ENCODE measurements at places on chromosomes 5 and 9. TPM values are rescaled to one million over a fixed set of nuclear protein-coding genes. Genes with fewer than 3 reads are reported as not detected.

Gene STK32A
- 1.7 TPM for total RNA-seq

- DNase-seq: peak; percentile 2
- no peaks in the 10 kb centered on the region for H3K27me3 ChIP-seq
- no peak overlapping the region for H3K27ac ChIP-seq
- no peaks in the 10 kb centered on the region for H3K4me1 ChIP-seq
- H3K4me3 ChIP-seq: no peak overlapping the region
Measured at GRCh38 chr9:77374266-77374665, 196.9 kb downstream of the VPS13A start.

Gene CDC20B
- total RNA-seq: 0.32 TPM

GRCh38 chr5:142803428-142804125 is 33.4 kb downstream of the ARHGAP26 start:
- H3K36me3 ChIP-seq: no peaks in the 10 kb centered on the region
- H3K4me1 ChIP-seq: peaks cover 17% of the 10 kb centered on the region
- no peak overlapping the region for H3K27ac ChIP-seq
- peak; percentile 86 for DNase-seq
- no peaks in the 10 kb centered on the region for H3K27me3 ChIP-seq
- no peak overlapping the region for H3K4me3 ChIP-seq

- no peak for DNase-seq
- no peaks in the 10 kb centered on the region for H3K27me3 ChIP-seq
- H3K4me1 ChIP-seq: no peaks in the 10 kb centered on the region
Measured at GRCh38 chr5:69042500-69042899, 51.3 kb upstream of the SLC30A5 start.

Gene MARCOL
- not detected for total RNA-seq

Gene PCDHGA2
- 0.95 TPM for total RNA-seq

DNA sequence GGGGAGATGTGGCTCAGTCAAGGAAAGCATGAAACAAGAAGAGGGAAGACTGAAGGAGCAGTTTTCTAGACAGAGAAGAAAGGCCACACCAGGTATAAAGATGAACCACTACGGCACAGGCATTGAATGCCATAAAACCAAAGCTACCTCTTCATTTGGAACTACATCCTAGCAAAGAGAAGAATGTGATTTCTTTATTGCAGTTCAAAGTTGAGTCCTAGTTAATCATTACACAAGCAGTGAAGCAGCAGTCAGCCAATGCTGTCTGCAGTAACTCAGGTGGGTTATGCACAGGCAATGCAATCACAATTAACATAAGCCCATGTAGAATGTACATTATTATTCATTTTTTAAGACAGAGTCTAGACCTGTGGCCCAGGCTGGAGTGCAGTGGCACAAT is 21.7 kb upstream of the PCAT7 start:
- H3K4me3 ChIP-seq: no peak overlapping the region
- H3K27ac ChIP-seq: no peak overlapping the region
- H3K36me3 ChIP-seq: no peaks in the 10 kb centered on the region
- no peaks in the 10 kb centered on the region for H3K27me3 ChIP-seq
- DNase-seq: no peak

DNA sequence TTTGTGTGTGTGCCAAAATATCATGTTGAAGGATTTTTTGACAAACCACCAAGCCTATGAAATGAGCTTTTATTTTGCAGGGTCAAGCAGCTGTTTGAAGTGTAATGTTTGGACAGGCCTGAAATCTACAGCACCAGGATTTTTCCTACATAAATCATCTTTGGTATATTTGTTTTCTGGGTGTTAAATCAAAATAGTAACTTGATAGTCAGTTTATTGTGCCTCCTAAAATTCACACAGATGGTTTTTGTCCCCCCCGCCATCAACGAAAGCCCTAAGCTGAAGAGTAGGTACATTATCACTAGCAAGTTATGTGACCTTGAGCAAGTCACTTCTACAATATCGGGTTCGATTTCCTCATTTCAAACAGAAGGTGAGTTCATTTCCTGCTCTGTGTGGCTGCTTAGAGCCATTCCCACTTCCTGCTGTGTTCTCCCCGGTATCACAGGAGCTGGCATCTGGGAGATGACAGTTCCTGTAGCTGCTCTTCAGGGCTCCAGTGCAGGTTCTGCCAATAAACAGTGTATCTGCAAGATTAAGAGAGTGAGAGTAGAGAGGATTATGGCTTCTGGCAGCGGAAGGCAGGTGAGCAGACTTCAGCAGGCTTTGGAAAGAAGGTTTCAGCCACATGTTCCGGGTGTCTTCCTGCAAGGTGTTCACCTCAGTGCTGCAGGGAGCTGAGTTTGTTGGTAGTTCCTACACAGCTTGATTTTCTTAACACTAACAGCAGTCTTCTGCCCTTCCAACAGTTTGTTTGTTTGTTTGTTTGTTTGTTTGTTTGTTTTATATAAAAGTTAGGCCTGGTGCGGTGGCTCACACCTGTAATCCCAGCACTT is 48.4 kb upstream of the GNE start:
- no peaks in the 10 kb centered on the region for H3K27me3 ChIP-seq
- no peak overlapping the region for H3K27ac ChIP-seq
- H3K4me1 ChIP-seq: no peaks in the 10 kb centered on the region
- H3K4me3 ChIP-seq: no peak overlapping the region

DNA sequence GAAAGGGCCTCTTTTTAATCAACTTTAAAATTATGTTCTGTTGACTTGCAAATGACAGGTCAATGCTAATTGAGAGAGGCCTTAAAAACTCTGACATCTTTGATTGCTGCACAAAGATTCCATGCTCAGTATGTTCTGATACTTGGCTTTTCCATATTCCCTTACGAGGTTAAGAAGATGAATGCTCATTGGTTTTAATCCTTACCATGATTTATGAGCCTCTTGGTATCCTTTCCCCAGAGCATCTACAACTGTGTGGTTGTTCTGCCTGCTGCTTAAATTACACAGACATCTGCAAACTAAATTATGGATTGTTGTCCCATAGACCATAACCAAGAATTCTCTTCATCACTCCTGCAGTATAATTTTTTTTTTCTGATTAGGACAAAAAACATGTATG is 352.6 kb downstream of the CDH12 start:
- no peaks in the 10 kb centered on the region for H3K36me3 ChIP-seq
- DNase-seq: no peak
- no peak overlapping the region for H3K27ac ChIP-seq
- H3K27me3 ChIP-seq: no peaks in the 10 kb centered on the region
- no peak overlapping the region for H3K4me3 ChIP-seq

Gene SLC45A2
- 0.85 TPM for total RNA-seq

Gene FOXD4
- total RNA-seq: 1.5 TPM

DNA sequence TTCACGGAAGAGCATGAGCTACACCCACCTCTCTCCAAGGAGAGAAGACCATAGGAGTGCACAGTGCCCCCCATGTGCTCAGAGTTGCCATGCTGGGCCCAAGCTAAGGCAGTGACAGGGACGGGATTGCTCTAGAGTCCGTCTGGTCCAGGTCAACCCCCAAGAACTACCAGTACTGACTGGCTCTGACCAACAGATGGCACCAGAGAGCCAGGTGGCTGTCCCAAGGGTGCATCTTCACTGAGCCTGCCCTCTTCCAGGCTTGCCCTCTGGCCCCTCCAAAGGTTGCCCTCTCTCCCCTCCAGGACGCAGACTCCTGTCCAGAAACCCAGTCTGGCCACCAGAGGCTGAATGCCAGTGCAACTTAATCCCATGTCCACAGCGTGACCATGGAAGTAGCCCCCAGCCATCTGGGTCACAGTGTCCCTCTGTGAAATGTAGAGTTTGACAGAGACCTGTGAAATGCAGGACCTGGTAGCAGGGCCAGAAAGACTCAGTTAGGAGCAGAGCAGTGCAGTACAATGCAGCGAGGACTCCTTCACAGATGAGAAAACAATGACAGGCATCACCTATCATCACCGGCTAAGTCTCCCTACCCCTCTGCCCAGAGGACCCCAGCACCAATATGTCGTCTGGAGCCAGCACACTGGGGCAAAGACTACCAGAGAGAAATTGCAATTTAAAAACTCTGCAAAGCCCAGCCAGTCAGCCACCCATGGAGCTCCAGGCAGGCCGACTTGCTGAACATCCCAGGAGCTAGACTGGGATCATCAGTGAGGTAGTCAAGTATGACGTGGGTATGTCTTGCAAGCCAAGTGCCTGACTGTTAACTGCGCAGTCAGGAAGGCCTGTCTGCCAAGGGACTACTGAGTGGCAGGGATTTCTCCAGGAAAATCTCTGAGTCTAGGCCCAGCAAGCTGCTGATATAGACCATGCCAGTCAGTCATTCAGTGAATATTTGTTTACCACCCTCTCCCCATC is 7.7 kb upstream of the SKP1 start:
- no peak overlapping the region for H3K27ac ChIP-seq
- H3K36me3 ChIP-seq: no peaks in the 10 kb centered on the region
- no peaks in the 10 kb centered on the region for H3K4me1 ChIP-seq
- no peaks in the 10 kb centered on the region for H3K27me3 ChIP-seq

GRCh38 chr9:101446732-101447131 is 11.2 kb upstream of the ALDOB start:
- no peak overlapping the region for H3K27ac ChIP-seq
- H3K27me3 ChIP-seq: no peaks in the 10 kb centered on the region
- H3K36me3 ChIP-seq: no peaks in the 10 kb centered on the region
- H3K4me3 ChIP-seq: no peak overlapping the region
- H3K4me1 ChIP-seq: no peaks in the 10 kb centered on the region

Gene PCSK5
- total RNA-seq: 9.6 TPM

- no peaks in the 10 kb centered on the region for H3K4me1 ChIP-seq
- DNase-seq: peak; percentile 37
- H3K4me3 ChIP-seq: no peak overlapping the region
- H3K27ac ChIP-seq: no peak overlapping the region
- no peaks in the 10 kb centered on the region for H3K36me3 ChIP-seq
Measured at GRCh38 chr9:108163321-108164005, 673.9 kb upstream of the KLF4 start.

Gene OLFM1
- total RNA-seq: 6.3 TPM

Gene HSPB3
- 79.4 TPM for total RNA-seq

DNA sequence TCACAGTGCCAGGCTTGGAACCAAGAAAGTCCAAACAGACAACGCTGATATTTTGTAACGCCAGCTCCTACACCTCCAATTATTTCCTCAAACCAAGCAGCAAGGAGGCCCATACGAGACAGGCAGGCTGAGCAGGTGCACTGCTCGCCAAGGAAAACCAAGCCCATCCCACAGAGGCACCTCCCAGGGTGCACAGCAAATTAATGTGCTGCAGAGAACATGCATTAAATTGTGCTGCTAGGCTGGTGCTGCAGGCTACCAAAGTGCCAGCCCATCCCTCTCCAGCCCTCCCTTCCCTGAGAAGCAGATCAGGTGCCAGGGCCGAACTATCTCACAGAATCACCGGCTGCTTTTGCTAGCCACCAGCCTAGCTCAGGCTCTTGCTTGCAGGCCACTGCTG is 137.8 kb downstream of the PAX5 start:
- H3K27ac ChIP-seq: no peak overlapping the region
- H3K36me3 ChIP-seq: no peaks in the 10 kb centered on the region
- H3K4me1 ChIP-seq: no peaks in the 10 kb centered on the region
- H3K4me3 ChIP-seq: no peak overlapping the region
- DNase-seq: no peak

- no peak overlapping the region for H3K4me3 ChIP-seq
- no peaks in the 10 kb centered on the region for H3K36me3 ChIP-seq
- no peak overlapping the region for H3K27ac ChIP-seq
- peaks cover 32% of the 10 kb centered on the region for H3K4me1 ChIP-seq
- H3K27me3 ChIP-seq: no peaks in the 10 kb centered on the region
Measured at GRCh38 chr5:82661462-82661861, 383.3 kb upstream of the RPS23 start.

- H3K4me1 ChIP-seq: peaks cover 24% of the 10 kb centered on the region
- H3K27me3 ChIP-seq: peaks cover 93% of the 10 kb centered on the region
- H3K27ac ChIP-seq: peak overlapping the region; percentile 27
Measured at GRCh38 chr5:154479160-154479943, 1.3 kb upstream of the HAND1 start.

- no peak overlapping the region for H3K27ac ChIP-seq
- H3K4me3 ChIP-seq: no peak overlapping the region
- no peak for DNase-seq
- no peaks in the 10 kb centered on the region for H3K4me1 ChIP-seq
- no peaks in the 10 kb centered on the region for H3K36me3 ChIP-seq
Measured at GRCh38 chr9:5361326-5362010, 21.8 kb upstream of the RLN1 start.

GRCh38 chr5:4862500-4862899 is 277.6 kb upstream of the ADAMTS16 start:
- no peak overlapping the region for H3K4me3 ChIP-seq
- H3K27me3 ChIP-seq: no peaks in the 10 kb centered on the region
- no peak overlapping the region for H3K27ac ChIP-seq
- H3K4me1 ChIP-seq: no peaks in the 10 kb centered on the region

DNA sequence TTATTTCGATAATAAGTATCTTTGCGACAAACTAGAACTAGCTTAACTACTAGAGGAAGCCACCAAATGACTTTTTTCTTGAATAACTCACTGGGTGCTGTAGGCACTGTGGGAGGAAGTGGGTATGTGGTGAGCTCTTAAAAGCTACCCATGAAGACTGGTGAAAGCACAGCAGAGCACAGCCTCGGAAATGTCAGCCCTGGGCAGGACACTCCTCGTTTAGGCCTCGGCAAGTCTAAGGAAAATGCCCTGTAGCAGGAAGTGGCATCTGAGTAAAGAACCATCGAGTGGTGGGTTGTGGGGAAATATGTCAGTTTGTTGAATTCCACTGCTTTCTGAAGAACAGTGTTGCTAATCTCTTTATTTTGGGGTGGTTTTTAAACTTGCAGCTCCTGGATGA is 44.0 kb upstream of the NCS1 start:
- no peak overlapping the region for H3K4me3 ChIP-seq
- peak overlapping the region; percentile 93 for H3K27ac ChIP-seq
- H3K36me3 ChIP-seq: no peaks in the 10 kb centered on the region
- no peak for DNase-seq

Gene RNF38
- 18.6 TPM for total RNA-seq

DNA sequence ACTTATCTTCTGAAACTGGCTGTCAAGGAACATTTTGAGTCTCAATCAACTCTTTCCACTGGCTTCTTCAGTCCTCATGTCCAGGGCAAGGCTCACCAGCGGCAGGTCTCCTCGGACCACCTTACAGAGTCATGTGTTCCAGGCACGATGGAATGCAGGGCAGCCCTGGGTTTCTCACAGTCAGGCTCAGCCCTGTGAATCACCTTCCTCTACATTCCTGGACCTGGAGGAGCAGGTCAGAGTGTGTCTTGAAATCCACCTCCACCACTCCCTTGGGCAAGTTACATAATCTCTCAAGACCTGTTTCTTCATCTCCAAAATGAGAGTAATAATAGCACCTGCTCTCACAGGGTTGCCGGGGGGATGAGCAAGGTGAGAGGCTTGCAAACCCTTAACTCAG is 16.0 kb downstream of the ENC1 start:
- no peaks in the 10 kb centered on the region for H3K36me3 ChIP-seq
- no peaks in the 10 kb centered on the region for H3K27me3 ChIP-seq
- DNase-seq: no peak
- H3K4me3 ChIP-seq: no peak overlapping the region

GRCh38 chr5:157109744-157110143 is 900 bp upstream of the HAVCR2 start:
- H3K36me3 ChIP-seq: no peaks in the 10 kb centered on the region
- no peaks in the 10 kb centered on the region for H3K27me3 ChIP-seq
- DNase-seq: peak; percentile 7
- H3K27ac ChIP-seq: no peak overlapping the region

All from cardiac muscle cell (in vitro differentiated cells and primary cell).